ENCODE measurements at places on chromosomes 11 and 22.

GRCh38 chr11:13328286-13328685 is 50.7 kb downstream of the BMAL1 start:
- no peak for DNase-seq

DNA sequence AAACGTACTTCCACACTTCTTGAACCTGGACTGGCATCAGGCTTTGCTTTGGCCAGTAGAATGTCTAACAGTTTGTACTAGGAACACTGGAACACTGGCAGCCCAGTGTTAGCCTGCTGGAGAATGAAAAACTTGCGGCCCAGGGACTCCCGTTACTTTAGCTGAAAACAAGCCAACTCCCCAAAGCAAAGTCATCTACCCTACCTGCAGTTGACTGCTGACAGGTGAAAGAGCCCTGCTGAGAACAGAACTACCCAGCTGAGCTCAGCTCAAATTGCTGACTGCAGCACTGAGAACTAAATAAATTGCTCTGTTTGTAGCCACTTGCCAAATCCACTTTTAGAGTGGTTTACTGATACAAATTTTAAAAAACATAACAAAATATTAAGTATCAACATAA is 342.5 kb downstream of the LRRC4C start:
- no peak for DNase-seq

GRCh38 chr11:71962428-71963038 is 33.7 kb downstream of the RNF121 start:
- peak; percentile 54 for DNase-seq

GRCh38 chr11:99592266-99592665 is 571.5 kb downstream of the CNTN5 start:
- DNase-seq, result peak; percentile 39

DNA sequence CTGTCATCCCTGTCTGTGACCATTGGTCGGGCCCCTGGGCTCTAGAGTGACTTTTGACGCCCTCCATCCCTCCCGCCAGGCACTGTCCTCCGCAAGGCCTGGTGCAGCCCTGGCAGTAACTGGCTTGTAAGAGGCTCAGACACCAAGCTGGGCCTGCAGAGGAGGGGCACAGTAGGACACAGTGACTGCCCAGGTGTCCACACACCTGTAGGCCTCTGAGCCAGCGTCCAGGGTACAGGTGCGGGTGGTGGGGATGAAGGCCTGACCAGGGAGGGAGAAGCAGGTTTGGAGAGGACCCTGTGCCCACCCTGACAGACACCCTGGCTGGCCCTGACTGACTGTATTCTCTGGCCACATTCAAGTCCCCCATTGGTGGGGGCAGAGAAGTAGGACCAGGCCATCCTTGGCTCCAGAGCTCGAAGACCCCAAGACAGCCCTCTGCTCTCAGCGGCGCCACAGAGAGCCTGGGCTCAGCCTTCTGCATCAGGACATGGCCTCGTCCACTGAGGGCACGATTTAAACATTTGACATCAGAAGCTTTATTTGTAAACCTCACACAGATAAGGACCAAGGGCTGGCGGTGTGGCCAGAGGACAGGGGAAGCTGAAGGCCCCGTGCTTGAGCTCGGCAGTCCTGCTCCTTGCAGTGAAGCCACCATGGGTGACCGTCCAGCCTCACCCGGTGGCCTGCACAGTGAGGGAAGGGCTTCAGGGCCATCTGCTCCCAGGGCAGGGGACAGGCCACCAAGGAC is 31.4 kb downstream of the PPIL2 start:
- no peak for DNase-seq

- no peak for DNase-seq
Observed at GRCh38 chr22:41481131-41481830, 12.4 kb downstream of the ACO2 start.

GRCh38 chr22:45603619-45604018 is 68.0 kb upstream of the ATXN10 start:
- no peak for DNase-seq

DNA sequence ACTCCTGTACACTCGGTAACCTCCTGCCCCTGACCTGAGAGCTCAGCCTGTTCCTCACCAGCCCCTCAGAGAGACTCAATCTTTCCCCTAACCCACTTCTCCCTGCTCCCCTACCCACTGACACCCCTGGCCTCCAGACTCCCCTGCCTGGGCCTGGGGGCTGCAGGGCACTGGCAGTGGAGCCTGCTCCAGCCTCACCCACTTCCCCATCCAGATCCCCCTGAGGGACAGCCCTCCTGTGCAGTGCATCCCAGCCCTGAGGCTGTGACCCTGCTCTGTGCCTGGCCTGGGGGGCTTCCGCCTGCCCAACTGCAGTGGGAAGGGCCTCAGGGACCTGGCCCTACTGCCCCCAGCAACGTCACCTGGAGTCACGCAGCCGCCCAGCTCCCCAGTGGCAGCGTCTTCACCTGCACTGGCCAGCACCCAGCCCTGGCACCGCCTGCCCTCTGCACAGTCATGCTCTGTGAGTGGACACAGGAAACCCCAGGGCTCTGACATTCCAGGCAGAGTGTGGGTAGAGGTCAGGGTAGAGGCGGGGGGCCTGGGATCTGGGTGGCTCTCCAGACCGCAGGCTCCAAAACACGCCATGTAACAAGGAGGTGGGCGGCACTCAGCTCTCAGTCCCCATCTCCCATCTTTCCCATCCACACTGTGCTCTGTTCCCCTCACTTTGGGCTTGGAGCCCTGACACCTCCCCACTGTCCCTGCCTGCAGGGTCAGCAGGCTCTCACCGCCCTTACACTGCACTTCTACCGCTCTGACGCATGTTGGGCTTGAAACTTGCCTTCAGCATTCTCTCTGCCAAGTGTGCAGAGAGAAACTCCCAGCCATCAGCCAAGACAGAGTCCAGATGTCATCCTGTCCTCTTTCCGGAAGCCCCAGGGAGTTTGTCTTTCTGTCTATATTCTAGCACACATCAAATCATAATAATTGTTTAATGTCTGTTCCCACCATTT is 5.1 kb downstream of the VSIG10L2 start:
- DNase-seq, result no peak

GRCh38 chr11:33208150-33208549 is 46.9 kb upstream of the CSTF3 start:
- DNase-seq, result no peak

GRCh38 chr11:133907216-133907615 is 49.6 kb downstream of the IGSF9B start:
- no peak for DNase-seq

DNA sequence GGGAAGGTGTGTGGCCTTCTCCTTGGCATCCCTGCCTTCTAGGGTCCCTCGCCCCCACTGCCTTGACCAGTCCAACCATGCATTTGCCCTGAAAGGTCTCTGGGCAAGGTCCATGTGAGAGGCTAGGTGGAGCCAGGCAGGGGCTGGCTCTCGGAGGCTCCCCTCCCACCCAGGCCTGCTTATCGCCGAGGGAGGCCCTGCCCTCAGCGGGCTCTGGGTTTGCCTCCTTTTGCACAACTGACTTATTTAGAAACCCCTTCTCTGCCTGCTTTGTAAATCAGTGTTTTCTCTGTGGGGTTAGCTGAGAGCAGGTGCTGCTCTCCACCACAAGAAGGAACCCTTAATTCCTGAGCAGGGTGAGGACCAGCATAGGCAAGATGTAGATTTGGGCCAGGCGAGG is 47.7 kb downstream of the CD82 start:
- DNase-seq, result no peak

GRCh38 chr11:78438298-78438975 is 20.8 kb upstream of the GAB2 start:
- peak; percentile 51 for DNase-seq

- DNase-seq, result no peak
Observed at GRCh38 chr11:76665172-76665571, 5.4 kb downstream of the LRRC32 start.
